Activated T-cell treated with anti-CD3 and anti-CD28 coated beads, Interleukin-2, amount 50 U/mL, for 72 hours (primary cell): ENCODE measurements at places on chromosomes 3 and 15. TPM values are rescaled to one million over a fixed set of nuclear protein-coding genes. Genes with fewer than 3 reads are reported as not detected.

CCDC9B gene
- 1.6 TPM for total RNA-seq

DNA sequence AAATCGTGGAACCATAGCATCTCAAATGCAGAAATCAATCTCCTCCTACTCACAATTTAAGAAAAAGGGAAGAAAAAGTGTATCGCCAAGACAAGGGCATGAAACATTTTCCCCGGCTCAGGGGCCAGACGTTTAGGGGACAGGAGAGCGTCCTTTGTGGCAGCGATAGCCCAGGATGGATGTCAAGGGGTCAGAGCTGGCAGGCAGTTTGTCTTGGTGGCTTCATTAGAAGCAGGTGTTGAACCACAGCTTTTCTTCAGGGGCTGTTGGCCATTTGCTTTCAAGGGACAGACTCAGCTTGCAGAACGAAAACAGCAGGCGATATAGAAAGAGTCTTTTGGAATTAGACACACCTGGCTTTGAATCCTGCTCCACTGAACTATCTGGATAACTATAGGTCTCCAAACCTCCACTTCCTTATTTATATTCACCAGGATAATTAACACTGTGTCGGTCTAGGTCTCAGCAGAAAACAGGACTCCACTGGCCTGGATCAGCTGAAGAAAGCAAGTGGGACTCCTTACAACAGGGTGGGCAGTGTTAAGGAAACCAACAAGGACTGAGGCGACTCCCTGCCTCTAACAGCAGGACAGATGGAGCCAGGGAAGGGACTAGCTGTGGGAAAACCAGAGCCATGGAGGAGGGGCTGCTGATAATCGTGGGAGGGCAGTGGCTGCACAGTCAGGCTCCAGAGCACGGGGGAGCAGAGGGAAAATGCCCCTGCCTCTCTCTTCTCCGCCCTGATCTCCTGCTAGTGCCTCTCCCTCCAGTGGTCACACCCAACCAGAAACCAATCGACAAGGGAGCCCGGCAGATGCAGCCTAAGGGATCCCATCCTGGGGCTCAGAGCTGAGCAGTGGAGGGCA is 123.6 kb downstream of the LIPC start:
- no peak overlapping the region for H3K27ac ChIP-seq
- peaks cover 24% of the 10 kb centered on the region for H3K4me1 ChIP-seq
- no peaks in the 10 kb centered on the region for H3K27me3 ChIP-seq
- no peak for DNase-seq
- H3K4me3 ChIP-seq = no peak overlapping the region

GRCh38 chr3:4562595-4562994 is 69.4 kb downstream of the ITPR1 start:
- H3K4me1 ChIP-seq = peaks cover 17% of the 10 kb centered on the region
- H3K27me3 ChIP-seq = no peaks in the 10 kb centered on the region
- DNase-seq = no peak
- no peak overlapping the region for H3K27ac ChIP-seq
- H3K36me3 ChIP-seq = peaks cover 3% of the 10 kb centered on the region
- no peak overlapping the region for H3K4me3 ChIP-seq

DNA sequence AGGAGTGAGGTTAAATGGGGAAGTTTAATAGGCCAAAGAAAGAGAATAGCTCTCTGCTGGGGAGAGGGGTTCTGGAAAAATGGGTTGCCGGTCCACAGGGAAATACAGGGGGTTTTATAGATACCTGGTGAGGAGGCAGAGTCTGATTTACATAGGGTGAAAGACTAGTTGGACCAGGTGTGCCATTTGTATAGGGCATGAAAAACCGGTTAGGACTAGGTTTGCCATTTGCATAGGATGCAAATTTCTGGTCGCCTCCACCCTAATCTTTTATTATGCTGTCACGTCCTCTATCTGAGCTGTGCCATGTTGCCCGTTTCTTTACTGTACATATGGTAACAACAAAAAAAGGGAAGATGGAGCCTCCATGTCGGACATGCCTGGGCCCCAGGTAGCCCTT is 960.1 kb downstream of the FHIT start:
- no peak overlapping the region for H3K27ac ChIP-seq
- H3K27me3 ChIP-seq = no peaks in the 10 kb centered on the region
- no peak overlapping the region for H3K4me3 ChIP-seq
- H3K36me3 ChIP-seq = no peaks in the 10 kb centered on the region

GRCh38 chr3:61814674-61815073 is 253.3 kb downstream of the PTPRG start:
- H3K27ac ChIP-seq = no peak overlapping the region
- H3K4me3 ChIP-seq = no peak overlapping the region
- H3K4me1 ChIP-seq = no peaks in the 10 kb centered on the region
- no peak for DNase-seq
- no peaks in the 10 kb centered on the region for H3K27me3 ChIP-seq
- no peaks in the 10 kb centered on the region for H3K36me3 ChIP-seq
